Hepatic stellate cell (primary cell): ENCODE measurements at places on chromosomes 1 and 21.
A peak's percentile ranks its signal among the peaks of the same experiment; 100 is the strongest.

- peak; percentile 67 for DNase-seq
Observed at GRCh38 chr1:25245809-25246599, 1.2 kb downstream of the RSRP1 start.

DNA sequence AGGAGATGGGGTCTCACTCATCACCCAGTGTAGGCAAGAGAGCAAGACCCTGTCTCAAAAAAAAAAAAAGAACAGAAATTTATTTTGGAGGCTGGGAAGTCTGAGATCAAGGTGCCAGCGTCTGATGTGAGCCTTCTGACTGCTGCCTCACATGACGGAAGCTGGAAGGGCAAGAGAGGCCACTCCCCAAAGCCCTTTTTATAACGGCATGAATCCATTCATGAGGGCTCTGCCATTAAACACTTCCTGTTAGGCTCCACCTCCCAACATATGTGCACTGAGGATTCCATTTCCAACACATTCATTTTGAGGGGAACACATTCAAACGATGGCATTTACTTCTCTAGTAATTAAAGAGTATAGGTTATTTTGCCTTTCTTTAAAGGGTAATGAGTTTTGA lies 50.9 kb upstream of the C1orf198 start:
- no peak for DNase-seq

DNA sequence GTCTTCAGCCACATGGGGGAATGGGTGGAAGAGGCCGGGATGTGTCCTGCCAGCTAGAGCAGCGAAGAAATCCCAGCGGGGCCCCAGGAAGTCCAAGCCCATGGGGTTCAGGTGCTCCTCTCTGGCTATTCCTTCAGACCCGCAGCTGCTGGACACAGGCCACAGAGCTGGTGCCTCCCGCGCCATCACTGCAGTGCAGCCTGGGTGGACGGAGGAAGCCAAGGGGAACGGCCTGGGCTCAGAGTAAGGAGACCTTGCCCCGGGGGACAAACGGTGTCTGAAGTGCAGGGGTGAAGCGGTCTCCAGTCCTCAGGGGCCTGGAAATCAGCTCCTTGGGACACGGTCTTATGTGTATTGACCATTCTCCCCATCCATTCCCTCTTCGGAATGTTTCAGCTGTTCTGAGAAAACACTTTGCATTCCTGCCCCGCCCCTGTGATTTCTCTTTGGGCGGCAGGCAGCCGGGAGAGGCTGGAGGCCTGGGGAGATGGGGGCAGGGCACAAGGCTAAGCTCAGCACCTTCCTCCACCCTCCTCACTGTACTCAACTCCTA lies 18.4 kb downstream of the MTHFR start:
- DNase-seq, result peak; percentile 87

- no peak for DNase-seq
Observed at GRCh38 chr1:88188038-88188437, 496.0 kb upstream of the PKN2 start.

GRCh38 chr1:223079498-223079897 lies 63.5 kb downstream of the TLR5 start:
- DNase-seq, result no peak

DNA sequence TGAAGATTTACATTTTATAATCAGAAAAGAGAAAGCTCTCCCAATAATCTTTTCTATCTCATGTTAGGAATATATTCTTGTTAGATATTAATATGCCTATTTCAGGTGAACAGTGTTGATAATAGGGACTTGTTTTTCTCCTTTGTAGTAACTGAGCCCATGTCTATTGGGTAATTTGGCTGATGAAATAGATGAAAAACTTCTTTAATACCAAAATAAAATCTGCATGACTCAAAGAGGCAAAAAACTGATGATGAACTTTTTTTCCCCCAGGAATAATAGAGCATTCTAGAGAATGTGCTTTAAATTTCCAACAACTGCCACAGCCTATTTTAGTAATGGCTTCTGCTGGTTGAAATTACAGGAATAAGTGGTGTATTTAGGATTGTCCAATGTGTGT lies 178.9 kb upstream of the GREM2 start:
- no peak for DNase-seq

- DNase-seq, result no peak
Observed at GRCh38 chr1:192529811-192530210, 45.8 kb upstream of the RGS1 start.

DNA sequence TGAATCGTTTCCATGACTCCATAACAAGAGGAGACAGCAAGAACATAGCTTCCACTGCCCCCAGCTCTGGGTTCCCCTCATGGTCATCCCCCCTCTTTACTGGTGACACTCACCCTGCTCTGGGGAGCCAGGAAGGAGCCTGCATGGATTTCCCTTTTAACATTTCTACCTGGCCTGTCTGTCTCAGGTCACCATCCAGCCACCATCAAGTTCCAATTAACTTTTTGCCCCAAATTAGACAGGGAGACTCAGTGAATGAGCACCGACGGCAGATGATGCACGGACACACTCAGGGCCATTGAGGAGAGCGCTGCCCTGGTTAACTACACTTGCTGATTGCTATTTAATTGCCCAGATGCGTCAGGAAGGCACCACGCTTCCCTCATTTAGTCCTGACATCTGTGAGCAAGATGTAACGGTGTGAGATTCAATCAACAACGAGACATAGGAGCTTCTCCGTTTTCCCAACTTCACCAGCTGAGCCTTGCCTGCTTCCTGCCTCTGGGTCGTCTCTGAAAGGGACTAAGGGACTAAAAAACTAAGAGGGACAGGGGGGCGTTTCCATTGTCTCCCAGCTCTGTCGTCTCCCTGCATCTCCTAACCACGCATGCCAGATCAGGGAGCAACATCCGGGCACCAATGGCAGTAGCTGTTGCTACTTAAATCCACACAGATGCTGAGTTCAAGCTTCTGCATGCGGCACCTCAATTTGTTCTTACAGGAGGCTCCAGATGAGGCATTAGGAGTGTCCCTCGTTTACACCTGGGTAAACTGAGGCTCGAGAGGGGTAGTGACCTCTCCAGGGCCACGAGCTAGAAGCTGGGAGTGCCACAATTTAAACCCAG lies 426.7 kb downstream of the NPHP4 start:
- no peak for DNase-seq

GRCh38 chr21:23853796-23854379 lies 1753.4 kb downstream of the MRPL39 start:
- DNase-seq, result peak; percentile 2

GRCh38 chr1:174550296-174550695 lies 102.5 kb downstream of the GPR52 start:
- no peak for DNase-seq

DNA sequence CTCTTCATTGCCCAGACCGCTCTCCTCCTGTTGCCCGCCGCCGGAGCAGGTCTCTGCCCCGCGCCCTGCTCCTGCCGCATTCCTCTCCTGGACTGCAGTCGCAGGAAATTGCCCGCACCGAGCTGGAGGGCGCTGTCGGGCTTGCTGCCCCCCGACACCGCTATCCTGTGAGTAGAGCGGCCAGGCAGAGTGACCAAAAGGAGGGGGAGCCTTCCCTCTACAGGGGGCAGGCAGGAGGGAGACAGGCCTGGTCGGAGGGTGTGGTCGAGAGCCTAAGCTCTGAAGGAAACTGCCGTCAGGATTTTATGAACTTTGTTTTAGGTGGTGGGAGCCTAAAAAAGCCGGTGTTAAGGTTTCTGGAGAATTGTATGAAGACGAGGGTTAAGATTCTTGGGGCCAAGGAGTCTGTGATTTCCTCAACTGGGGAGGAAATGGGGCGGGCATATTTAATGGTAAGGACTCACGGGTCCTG lies 517 bp downstream of the LRIG2 start:
- DNase-seq, result peak; percentile 67

DNA sequence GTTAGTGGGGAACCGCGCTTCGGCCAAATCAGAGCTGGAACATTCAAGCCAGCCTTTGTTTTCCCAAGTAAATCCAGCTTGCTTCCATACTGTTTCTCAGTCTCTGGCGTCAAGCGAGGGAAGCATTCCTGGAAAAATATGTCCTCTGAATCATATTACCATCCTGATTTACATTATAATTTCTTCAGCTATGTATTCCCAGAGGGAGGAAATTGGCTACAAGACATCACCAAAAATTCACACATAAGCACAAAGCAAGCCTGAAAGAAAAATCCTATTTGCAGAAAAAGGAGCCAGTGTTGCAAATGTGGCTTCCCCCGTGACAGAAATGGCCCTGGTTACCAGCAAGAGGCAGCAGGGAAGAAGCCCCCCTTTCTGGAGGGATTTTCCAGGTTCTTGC lies 233.3 kb downstream of the KCNJ6 start:
- DNase-seq, result no peak

GRCh38 chr1:147771226-147772125 lies 11.1 kb upstream of the GJA5 start:
- no peak for DNase-seq

- no peak for DNase-seq
Observed at GRCh38 chr1:181131255-181131941, 42.9 kb downstream of the IER5 start.

DNA sequence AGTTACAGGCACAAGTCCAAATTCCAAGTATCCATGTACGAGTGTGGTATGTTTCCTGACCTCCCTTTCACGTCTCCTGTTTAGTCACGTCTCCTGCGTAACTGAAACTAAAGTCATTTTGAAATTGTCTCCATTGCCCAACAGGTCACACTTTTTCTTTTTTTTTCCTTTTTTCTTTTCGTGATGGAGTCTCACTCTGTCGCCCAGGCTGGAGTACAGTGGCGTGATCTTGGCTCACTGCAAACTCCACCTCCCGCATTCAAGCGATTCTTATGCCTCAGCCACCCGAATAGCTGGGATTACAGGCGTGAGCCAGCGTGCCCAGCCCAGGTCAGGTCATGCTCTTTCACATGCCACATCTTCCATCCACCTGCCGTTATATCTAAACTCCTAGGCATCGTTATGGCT lies 38.2 kb downstream of the L1TD1 start:
- DNase-seq, result no peak
